ENCODE measurements at places on chromosomes 7 and 10.

- DNase-seq: no peak
These were observed 182.5 kb downstream of the KMT2E start for GRCh38 chr7:105196473-105196872.

- no peak for DNase-seq
These were observed 72.0 kb downstream of the DGKI start for GRCh38 chr7:137774793-137775201.

- no peak for DNase-seq
These were observed 141.9 kb downstream of the CUX1 start for GRCh38 chr7:101959342-101959741.

GRCh38 chr7:116786791-116787443, 75.5 kb upstream of the CAPZA2 start:
- DNase-seq: no peak

Data from tongue (tissue), 3 donors.